ENCODE measurements at places on chromosomes 6 and 20.

GRCh38 chr6:41707565-41708200 lies 27.7 kb downstream of the TFEB start:
- DNase-seq: no peak

DNA sequence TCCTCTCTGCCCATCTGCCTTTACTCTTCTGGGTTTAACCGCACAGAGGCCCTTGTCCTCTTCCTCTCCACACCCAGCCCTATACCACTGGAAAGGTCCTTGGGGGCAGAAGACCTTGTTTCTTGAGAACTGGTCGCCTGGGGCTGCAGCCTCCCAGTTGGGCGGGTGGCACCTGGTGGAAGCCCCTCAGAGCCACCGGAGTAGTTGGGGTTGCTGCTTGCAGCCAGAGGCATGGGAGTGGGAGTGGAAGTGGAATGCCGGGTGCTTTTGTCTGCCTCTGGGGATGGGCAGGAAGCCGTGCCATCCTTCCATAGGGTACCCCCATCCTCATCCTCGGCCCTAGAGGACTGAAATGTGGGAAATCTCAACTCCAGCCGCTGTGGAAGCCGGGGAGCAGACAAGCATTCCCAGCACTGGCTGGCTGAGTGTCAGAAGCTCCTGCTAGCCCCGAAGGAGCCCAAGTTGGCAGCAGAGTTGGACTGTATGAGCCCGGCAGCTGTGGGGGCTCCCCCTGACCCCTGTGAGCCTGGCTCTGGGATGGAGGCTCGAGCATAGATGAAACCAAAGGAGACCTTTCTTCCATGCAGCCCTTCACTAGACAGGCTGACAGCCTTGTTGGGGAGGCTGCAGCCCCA lies 1.2 kb downstream of the VSTM2L start:
- DNase-seq: no peak

DNA sequence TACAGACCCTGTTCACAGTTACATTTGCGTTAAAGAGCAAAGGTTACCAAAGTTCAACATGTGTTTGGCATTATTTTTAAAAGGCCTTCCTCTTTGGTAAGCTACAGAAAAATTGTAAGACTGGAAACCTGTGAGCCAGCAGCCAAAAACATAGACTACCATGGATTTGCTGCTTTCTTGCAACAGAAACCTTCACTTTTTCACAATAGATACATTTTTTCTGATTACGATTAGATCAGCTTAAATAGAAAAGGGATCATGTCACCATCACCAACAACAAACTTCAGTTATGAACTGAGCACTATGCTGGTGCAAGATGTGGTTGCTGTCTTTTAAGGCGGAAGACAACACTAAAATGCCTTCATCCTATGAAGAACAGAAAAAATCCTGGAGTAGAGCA lies 112.3 kb upstream of the MARCKS start:
- DNase-seq: no peak

DNA sequence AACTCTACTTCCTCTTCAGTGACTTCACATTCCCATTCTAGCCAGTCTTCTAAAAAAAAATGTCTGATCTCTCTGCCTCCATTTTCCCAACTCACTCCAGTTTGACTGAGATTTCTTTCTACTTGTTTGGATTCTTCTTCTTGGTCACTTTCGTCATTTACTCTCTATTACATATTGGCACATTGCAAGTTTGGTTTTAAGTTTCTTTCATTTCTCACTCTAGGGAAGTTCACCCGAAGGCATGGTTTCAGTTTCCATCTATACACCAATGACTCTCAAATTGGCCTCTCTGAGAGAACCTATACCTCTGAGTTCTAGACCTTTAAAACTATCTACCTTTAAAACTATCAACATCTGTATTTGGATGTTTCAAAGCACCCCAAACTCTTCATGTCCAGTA lies 51.3 kb downstream of the CD109 start:
- DNase-seq: no peak

- DNase-seq: no peak
Measured at GRCh38 chr6:122484760-122485159, 13.2 kb upstream of the SERINC1 start.

DNA sequence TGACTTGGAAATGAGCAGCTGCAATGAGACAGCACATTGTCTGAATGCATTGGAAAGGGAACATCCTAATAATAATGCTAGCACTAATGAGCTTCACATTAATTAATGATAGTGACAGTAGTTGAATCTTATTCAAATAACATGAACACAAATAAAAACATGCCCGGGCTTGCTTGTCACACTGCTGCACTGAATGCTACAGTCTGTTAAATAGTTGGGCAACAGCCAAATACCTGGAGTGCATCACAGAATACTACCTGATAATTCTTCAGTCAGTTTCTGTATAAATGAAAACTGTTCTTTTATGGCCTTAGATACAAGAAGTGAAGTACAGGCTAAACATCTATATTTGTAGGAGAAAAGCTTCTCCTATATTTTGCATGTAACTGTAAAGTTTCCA lies 458.7 kb downstream of the RNF144B start:
- DNase-seq: no peak

DNA sequence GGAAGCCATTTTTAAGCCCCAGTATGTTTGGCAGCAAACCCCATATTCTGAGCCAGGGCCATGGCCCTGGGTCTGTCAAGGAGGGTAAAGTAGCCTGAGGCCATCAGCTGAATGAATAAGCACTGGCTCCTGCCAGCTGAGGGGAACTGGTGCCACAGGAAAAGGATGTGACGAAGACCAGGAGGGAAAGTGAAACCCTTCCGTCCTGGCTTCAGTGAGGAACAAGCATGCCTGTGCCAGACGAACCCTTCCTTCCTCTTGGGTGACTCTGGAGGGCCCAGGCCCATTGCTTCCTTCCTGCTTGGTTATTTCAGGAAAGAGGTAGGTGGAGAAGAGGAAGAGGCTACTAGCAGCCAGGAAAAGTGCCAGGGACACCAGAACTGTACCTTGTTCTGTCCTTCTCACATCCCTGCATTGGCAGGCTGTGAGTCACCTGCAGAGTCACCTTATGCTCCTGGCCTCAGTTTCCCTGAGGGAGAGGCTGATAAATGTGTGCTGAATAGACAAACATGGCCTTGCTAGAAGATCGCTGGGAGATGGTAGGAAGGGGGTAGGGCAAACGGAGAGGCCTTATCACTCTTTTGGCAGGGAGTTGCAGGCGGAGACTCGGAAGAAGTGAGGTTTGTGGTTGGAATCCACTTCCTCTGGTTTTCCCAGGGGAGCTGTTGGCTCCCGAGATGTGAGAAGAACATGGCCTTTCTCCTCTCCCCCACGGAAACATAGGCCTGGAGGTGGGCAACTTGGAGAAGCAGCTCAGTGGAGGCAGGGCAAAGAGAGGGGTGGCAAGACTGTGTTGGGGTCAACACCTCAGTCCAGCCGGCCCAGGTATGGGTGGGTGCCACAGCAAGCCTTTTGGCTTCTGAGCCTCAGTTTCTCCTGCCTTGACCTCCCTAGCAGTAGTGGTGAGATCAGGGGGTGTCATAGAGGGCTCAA lies 37.4 kb downstream of the COX4I2 start:
- DNase-seq: no peak

DNA sequence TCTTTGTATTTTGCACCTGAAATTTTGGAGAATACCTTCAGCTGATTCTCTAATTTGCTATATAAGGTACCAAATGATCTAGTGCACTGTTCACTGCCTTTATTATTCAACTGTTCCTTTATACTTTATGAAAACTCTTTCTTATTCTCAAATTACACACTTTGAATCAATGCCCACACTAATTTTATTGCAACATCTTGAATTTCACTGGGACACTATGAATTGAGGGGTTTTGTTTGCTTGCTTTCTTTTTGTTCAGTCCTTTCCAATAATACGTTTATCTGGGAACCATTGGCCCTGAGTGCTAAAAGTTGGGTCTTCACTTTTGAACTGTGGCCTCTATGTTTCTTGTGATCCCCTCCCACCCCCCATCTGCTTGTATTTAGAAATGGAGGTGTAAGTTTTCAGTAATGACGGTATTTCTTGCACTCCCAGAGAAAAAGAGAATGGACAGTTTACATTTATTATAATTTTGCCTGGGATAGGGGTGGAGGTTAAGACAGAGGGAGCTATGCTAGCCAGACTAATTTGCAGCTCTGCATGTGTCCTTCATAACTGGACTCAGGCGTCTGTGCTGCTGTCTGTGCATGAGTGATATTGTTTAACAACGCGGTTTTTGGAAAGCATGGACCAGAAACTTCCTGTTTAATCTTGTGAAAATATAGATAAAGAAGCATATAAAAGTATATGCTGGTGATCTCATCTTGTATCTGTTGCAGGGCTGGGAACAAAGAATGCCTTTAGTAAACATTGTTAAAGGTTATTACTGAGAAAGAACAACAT lies 98.1 kb downstream of the DNAH8 start:
- no peak for DNase-seq

GRCh38 chr20:1371202-1371782 lies 21.6 kb downstream of the FKBP1A start:
- DNase-seq: no peak

DNA sequence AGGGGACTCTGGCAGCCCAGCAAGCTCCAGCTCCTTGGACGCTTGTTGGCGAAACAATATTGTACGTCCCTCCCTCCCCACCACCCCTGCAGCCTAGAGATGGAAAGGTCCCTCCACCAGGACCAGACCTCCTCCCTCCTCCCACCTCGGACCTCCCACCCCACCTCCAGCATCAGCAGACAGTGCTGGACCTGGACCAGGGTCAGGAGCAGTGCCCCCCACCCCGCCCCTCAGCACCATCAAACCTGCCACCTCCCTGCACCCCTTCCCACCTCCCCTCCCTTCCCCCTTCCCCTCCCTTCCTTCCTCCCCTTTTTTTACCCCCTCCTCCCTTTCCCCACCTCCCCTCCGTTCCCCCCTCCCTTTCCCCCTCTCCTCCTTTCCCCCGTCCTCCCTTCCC lies 98.4 kb downstream of the TAF4 start:
- DNase-seq: no peak

GRCh38 chr6:152727507-152727906 lies 23.1 kb upstream of the VIP start:
- no peak for DNase-seq

DNA sequence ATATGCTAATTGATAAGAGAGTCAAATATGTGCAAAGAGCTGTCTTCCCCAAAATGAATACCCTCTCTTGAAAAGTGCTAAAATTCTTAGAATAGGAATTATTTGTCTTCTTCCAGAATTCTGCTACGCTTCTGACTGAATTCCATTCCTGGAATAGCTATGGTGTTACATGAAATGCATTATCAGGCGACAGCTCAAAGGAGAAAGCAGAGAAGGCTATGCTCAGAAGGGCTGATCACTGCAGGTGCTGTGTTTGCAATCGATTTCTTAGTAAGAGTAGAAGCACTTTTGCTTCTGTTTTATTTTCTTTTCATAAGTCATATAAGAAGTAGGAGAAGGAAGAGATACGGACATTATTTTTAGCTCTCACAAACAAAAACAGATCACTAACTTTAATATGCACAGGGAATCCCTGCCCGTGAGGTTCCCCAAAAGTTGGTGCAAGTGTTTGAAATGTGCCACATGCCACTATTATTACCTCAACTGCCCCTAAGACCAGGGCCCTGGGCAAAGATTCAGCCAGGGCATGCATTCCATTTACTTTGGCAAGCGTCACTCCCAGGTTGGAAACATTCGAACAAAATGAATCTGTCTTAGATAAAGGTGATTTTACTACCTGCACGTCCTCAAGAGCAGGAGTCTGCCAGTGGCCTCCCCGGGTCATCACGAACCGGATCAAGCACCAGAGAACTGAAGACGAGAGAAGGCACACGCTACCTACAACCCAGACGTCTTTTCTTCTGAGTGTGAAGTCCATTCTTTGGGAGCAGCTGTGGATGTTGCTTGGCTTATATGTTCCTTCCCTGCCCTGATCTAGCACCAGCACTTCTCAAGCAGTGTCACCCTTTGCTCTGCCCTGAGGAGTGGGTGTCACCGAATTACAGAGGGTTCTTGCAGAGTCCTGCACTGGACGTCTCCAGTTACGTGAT lies 7.2 kb downstream of the MYLK4 start:
- DNase-seq: no peak

DNA sequence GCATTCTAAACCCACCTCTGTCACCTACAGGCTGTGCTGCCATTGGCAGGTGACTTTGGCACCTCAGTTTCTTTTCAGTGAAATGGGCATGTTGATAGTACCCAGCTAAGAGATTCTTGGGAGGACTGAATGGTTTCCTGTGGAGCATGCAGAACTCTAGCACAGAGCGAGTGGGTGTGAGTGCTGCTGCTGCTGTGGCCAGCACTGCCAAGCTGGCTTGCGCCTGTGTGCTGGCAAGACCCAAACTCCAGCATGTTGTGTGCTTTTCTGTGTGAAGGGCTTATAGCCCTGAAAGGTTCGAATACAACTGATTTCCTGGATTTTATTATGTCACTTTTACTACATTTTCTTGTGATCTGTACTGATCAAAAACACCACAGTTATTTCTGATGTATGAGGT lies 78.1 kb upstream of the KIF25 start:
- DNase-seq: no peak

- no peak for DNase-seq
Measured at GRCh38 chr20:4937407-4938319, 63.6 kb downstream of the SLC23A2 start.

GRCh38 chr20:5364997-5365597 lies 48.3 kb upstream of the PROKR2 start:
- no peak for DNase-seq

DNA sequence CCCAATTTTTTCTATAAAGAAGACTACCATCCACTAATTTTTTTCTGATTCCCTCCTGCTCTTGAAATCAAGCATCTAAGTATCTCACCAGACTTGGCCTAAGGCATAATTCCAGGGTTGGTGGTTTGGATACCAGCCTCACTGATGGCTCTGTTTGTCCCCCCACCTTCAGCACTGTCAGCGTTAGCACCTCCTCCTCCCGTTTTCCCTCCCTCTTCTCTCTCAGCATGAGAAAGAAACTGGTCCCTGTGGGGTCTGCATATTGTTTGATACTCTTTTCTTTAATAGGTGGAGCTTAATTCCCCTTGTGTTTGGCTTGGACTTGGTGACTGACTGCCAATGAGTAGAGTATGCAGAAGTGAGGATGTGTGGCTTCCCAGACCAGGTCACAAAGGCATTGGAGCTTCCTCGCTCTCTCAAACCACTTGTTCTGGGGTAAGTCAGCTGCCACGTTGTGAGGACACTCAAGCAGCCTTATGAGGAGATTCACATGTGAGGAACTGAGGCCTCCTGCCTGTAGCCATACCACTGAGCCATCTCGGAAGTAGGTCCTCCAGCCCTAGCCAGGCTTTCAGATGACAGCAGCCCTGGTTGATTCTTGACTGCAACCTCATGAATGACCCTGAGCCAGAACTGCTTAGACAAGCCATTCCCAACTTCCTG lies 65.2 kb downstream of the RIOK1 start:
- DNase-seq: no peak
